ENCODE measurements at places on chromosomes 6 and 20. TPM values are rescaled to one million over a fixed set of nuclear protein-coding genes. Genes with fewer than 3 reads are reported as not detected.

GRCh38 chr6:41443616-41444525 lies 102.3 kb upstream of the FOXP4 start:
- no peak for DNase-seq

- no peak for DNase-seq
Observed at GRCh38 chr6:97805596-97805995, 522.6 kb upstream of the MMS22L start.

DNA sequence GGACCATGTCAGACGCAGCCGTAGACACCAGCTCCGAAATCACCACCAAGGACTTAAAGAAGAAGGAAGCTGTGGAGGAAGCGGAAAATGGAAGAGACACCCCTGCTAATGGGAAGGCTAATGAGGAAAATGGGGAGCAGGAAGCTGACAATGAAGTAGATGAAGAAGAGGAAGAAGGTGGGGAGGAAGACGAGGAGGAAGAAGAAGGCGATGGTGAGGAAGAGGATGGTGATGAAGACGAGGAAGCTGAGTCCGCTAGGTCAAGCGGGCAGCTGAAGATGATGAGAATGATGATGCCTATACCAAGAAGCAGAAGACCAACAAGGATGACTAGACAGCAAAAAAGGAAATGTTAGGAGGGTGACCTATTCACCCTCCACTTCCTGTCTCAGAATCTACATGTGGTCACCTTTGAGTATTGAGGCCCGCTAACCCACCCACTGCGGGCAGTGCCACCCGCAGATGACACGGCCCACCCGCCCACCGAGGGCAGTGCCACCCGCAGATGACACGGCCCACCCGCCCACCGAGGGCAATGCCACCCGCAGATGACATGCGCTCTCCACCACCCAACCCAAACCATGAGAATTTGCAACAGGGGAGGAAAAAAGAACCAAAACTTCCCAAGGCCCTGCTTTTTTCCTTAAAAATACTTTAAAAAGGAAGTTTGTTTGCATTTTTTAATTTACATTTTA lies 43.3 kb downstream of the MGME1 start:
- DNase-seq: no peak

DNA sequence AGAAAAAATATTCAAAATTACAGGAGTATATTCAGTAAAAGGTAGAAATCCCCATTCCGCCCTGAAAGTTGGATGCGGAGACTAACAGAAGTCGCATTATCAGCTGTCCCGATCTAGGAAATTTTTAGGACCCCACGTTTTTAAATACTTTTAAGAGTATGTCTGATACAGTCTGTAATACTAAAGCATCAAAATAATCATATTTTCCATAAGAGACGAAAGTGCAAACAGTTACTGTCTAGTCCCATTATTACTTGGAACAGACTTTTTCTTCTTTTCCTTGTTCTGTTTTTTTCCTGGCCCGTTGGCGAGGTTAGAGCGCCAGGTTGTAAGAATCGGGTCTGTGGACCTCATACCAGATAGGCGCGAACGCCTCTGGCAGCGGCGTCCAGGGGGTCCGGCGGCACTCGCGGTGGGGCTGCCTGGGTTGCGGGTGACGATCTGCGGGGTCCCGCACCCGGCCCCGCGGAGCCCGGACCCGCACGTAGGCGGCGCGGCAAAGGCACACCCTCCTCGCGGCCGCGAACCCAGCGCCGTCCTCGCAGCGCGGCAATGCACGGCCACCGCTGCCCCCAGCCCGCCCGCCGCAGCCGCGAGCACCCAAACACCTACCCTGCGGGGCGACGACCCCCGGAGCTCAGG lies 460 bp downstream of the PLAGL1 start:
- DNase-seq: no peak

DNA sequence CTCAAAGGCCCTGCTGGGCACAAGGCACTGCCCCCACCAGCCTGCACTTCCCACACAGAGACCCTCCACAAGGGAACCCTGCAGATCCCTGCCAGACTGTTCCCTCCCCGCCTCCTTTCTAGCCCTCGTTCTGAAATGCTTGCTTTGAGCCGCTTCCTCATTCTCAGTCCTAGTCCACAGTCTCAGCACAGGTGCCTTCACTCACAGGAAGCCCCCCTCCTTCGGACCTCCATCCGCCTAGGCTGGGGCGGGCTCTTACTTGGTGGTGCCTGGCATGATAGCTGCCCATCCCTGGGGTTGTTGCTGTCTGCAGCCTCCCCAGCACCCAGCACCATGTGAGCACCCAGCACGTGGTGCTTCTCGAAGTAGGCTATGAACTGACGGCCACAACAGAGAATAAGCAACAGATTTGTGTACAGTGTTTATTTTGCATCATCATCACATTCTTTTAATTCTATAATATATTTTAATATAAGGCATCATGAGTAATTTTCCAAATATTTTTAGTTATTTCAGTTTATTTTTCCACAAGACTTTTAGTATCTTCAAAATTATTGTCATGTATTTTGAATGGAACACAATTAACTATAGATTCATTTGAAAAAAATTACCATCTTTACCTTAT lies 12.3 kb downstream of the CST5 start:
- DNase-seq: no peak

GRCh38 chr6:7155871-7156579 lies 48.3 kb downstream of the RREB1 start:
- no peak for DNase-seq

DNA sequence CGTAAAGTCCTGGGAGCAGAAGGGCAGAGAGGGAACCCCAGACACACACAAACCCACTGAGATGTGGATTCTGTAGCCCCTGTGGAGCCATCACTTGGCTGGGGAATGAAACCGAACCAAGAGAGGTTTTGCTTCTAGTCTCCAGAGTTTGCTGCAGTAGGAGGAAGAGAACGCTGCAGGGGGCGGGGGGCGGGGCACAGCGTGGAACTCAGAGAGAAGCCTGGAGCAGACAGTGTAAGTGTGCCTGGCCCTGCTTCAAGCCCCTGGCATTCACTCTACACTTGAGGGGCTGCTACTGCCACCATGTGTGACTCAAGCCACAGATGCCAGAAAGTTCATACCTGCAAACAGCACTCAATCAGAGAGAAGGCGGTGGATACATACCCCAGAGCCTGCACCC lies 18.9 kb downstream of the GABRR1 start:
- DNase-seq: no peak

GRCh38 chr6:52307900-52308372 lies 23.4 kb upstream of the MCM3 start:
- DNase-seq: no peak

SRMS gene
- not detected for total RNA-seq

- DNase-seq: no peak
Observed at GRCh38 chr20:62065674-62066338, at the start of gene TAF4. TAF4 (minus strand) TSS chr20:62065881; CDS start chr20:62065810, 71 bp downstream.

GRCh38 chr6:58419321-58419720 lies 1101.9 kb downstream of the PRIM2 start:
- DNase-seq: no peak

DNA sequence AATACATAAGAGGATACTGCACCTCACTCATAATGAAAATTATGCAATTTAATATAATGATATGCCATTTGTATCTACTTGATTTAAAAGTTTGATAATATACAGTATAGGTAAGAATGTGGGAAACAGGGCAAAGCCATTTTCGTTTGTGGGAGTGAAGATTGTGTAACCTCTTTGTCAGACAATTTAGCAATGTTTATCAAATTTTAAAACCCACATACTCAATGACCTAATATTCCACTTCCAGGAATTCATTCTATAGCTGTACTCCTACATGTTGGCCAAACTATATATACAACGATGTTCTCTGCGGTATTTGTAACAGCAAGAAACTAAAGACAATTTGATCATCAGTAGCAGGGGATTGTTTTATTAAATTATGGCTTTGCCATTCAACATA lies 17.8 kb upstream of the FKBP5 start:
- no peak for DNase-seq

DNA sequence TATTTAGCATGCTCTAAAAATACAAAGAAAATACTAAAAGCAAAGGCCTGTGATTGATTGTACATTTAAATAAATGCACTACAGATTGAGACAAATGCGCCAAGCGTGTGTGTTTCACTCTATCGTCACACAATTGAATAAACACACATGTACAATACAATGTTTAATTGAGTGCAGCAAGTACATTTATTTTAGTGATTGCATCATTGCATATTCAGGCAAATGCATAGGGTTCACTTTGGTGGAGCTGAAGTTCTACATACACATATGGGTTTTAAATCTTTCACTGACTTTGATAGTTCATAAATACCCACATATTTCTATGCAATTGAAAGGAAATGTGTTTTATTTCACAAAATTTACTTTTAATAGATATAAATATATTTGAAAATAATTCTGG lies 750.6 kb upstream of the MMS22L start:
- no peak for DNase-seq

LINC00237 gene
- total RNA-seq: not detected

ENPP1 gene
- 20.7 TPM for total RNA-seq

ZKSCAN3 gene
- total RNA-seq: 2.8 TPM

DNA sequence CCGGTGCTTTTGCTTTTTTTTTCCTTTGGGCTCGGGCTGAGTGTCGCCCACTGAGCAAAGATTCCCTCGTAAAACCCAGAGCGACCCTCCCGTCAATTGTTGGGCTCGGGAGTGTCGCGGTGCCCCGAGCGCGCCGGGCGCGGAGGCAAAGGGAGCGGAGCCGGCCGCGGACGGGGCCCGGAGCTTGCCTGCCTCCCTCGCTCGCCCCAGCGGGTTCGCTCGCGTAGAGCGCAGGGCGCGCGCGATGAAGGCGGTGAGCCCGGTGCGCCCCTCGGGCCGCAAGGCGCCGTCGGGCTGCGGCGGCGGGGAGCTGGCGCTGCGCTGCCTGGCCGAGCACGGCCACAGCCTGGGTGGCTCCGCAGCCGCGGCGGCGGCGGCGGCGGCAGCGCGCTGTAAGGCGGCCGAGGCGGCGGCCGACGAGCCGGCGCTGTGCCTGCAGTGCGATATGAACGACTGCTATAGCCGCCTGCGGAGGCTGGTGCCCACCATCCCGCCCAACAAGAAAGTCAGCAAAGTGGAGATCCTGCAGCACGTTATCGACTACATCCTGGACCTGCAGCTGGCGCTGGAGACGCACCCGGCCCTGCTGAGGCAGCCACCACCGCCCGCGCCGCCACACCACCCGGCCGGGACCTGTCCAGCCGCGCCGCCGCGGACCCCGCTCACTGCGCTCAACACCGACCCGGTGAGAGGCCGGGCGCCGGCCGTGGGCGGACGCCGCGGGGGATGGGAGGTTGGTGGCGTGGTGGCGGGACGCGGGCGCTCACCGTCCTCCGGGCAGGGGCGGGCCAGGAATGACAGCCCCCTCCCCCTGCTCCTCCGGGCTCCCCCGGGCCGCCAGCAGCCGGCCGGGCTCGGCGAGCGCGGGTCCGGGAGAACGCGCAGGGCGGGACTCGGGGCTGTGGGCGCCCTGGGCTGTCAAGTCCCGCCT lies 606 bp downstream of the ID4 start:
- DNase-seq: no peak

PSMB1 gene
- total RNA-seq: 220 TPM

GRCh38 chr6:56864171-56864616 lies 90.7 kb upstream of the BEND6 start:
- no peak for DNase-seq

GRCh38 chr6:131208787-131209186 lies 73.5 kb downstream of the AKAP7 start:
- DNase-seq: no peak

DNA sequence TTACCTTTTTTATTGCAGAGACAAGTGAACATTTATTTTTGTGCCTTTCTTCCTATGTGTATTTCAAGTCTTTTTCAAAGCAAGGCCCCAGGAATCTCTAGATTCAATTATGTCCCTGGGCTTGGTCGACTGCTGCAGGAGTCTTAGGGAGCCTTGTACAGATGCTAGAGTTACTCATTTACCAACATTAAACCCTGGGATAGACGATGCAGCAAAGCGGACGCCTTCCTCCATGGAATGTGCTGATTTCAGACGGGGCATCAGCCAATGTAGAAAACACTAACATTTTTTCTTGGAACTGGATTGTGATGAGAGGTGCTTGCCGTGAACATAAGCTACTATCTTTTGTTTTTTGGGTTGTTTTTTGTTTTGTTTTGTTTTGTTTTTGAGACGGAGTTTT lies 55.9 kb downstream of the CD164 start:
- DNase-seq: no peak

Data from esophagus muscularis mucosa (tissue), 4 donors.